Panc1 (cell line): ENCODE measurements at places on chromosomes 1 and 21.
A peak's percentile ranks its signal among the peaks of the same experiment; 100 is the strongest.

- no peak for DNase-seq
These were observed 304.9 kb upstream of the DUSP10 start for GRCh38 chr1:222046684-222047263.

DNA sequence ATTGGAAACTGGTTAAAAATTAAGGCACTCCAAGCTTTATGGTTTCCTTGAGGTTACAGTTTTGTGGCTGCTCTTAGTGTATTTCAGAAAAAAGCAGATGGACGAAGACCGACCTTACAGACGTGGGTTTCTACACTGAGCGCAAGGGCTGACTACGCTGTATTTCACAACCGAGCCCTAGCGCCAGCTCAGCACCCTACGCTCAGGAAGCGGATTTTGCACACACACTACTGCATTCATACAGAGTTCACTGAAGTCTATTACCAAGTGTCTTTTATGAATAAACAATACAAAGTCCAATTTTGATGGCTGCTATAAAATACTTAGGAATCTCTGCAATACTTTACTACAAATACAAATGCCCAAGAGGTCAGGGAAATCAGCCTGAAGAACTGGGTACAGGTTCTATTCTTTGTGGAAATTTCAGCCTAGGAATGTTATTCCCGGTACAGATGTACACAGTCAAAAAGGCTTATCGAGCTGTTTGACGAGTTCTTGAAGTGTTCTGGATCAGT lies 23.8 kb downstream of the PTTG1IP start:
- DNase-seq = no peak

DNA sequence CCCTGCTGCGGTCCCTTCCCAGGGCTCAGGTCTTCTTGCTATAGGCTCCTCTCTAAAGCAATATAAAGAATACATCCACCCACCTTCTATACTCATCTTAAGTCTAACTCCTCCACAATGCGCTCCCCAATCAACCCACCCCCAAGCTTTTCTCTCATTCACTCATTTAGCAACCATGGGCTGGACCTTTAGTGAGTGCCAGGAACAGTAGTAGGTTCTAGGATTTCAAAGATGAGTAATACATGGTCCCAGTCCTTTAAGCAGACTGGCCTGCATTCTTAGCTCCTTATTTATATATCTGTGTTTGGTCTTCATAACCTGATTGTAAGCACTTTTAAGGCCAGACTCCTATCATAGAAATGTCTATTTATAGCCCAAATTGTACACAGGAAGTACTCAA lies 5.9 kb downstream of the CAMK1G start:
- DNase-seq = no peak

- no peak for DNase-seq
These were observed 55.6 kb downstream of the CHIA start for GRCh38 chr1:111346089-111346885.

- DNase-seq = peak; percentile 76
These were observed 700 bp upstream of the KMO start for GRCh38 chr1:241531195-241532161.

DNA sequence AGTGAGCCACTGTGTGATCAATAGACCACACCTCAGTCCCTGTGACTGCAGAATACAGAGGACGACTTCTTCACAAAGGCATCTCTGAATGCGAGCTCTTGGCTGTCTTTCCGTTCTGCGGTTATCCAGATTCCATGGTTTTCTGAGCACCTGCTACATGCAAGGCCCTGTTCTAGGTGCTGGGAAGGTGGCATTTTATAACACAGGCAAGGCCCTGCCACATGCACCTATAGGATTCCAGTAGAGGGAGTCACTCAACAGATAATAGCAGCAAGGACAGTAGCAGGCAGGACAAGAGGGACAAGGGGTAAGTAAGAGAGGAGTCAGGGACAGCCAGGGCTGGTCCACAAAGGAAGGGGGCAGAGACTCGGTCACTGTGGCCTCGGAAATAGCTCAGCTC lies 9.0 kb downstream of the URB1 start:
- no peak for DNase-seq

DNA sequence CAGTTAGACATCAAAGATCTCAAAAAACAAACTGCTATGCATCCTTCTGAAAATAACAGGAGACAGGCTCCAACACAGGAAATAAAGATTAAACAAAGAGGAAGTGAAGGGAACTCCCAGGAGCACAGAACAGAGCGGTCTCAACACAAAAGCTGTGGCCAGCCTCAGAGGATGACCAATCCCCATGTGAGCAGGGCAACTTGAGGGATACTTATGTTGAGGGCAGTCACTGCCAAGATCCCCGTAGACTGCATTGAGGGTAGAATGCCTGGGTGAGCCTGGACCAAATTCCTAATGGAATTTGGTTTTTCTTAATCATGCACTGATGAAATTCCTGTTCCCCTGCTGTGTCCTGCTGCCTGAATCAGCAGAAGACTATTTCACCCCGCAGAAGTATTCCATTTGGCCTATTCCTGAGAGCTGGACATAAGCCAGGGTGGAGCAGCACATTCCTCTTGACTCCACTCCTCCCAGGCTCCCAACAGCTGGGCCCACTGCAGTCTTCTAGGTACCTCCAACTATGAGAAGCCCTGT lies 49.0 kb downstream of the JAK1 start:
- DNase-seq = peak; percentile 92

GRCh38 chr1:7048395-7048794 lies 263.1 kb downstream of the CAMTA1 start:
- no peak for DNase-seq

DNA sequence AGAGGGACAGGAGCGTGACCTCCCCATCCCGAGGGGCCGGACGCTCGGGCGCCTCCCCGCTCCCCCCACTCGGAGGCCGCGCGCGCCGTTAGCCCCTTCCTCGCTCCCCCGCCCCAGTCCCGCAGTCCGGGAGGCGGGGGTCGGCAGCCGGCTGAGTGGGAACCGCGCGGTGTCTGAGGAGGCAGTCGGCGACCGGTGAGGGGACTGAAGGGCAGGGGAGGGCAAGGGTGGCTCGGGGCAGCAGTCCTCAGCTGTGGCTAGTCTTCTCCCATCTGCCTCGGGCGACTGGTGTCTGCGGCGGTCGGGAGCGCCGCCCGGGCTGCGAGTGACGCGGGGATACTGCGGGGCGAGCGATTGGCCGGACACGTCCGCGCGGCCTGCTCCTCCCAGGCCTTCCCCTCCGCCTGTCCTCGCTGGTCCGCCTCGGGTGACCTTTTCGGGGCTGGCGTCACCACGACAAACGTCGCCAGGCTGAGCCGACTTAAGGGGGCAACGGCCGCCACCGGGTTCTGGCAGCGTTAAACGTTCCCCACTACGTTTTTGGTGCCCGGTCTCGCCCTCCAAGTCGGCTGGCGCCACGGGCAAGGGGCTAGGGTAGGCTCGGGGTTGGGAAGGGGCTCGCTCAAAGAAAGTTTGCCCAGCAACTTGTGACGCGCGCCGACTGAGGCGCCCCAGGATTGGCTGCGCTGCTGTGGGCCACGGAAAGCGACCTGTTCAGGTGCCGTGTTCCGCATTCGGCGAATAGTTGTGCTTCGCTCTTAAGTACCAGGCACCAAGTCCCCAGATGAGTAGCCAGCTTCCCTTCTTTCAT lies 538 bp downstream of the ZNF672 start:
- DNase-seq = no peak

- no peak for DNase-seq
These were observed 76.6 kb upstream of the VAV3 start for GRCh38 chr1:108041360-108042142.

DNA sequence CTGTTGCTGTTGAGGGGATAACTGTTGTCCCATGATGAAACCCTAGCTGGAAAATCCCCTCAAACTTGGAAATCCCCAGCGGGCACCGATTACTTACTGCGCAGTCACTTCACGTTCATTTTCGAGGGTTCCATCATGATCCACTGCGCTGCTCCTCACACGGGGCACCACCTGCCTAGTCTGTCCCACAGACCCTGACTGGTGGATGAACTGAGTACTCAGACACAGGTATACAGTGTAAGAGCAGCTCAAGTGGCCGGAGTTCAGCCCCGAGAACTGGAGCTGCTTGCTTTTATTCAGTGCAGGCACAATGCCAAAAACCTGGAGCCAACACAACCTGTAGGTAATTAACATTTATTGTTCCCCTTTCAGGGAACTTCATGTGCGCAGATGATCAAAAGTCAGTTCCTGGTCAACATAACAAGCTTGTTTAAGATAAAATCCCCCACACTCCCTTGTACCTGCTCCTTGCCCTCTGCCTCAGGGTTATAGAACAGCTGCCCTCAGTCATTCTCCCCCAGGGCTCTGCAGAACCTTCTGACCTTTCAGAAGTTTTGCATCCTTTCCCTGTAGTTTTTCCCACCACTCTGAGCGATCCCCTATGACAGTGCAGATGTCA lies 46.5 kb upstream of the PRELP start:
- DNase-seq = no peak

DNA sequence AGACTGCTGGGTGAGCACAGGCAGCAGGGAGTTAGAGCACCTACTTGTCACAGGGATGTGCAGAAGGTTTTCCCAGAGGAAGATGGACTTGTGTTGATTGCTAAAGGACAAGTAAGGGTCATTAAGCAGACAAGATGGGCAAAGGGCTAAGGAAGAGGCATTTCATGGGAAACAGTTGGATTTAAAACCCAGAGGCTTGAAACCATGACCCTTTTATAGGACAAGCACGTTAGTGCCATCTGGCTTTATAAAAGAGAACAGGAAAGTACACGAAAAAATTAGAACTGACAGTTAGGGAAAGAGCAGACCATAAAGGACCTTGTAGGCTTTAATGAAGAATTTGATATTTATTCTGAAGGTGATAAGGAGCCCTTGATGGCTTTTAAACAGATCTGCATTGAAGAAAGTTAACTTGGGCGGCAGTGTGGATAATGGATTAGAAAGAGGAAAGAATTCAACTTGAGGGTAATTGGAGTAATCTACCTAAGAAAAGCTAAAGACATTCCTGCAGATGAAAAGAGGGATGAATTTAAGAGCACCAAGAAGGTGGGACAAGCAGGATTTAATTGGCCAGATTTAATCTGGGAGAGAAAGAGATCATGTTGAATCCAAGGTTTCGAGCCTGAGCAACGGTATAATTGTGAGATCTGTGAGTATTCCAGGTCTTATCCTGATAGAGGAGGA lies 68.6 kb downstream of the ZC3H11B start:
- no peak for DNase-seq

- DNase-seq = no peak
These were observed 14.6 kb downstream of the ARHGEF10L start for GRCh38 chr1:17553975-17554700.

DNA sequence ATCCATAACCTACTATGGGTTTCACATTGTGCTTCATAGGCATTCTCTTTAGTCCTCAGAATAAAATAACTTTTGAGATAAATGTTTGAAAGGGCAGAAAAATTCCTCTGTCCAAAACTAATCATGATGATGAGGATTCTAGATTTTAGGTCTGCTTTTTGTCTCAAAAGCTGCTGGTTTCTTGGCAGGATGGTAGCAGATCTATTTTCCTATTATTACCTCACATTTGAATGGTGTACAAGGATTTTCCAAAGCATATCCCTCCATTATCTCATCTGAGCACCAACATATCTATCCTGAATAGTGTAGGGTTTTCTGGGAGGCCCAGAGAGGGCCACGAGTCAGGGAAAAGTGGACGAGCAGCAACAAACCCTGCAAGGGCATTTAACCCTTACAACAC lies 201.9 kb downstream of the PLPP3 start:
- no peak for DNase-seq

DNA sequence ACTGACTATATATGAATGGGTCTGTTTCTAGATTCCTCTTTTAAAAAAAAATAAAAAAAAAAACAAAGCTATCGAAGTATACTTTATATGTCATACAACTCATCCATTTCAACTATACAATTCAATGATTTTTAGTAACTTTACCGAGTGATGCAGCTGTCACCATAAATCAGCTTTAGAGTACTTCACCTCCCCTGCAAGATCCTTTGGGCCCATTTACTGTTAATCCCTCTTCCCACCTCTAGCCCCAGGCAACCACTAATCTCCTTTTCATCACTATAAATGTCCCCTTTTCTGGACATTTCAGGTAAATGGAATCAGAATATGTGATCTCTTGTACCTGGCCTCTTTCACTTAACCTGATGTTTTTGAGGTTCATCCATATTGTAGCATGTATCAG lies 133.9 kb downstream of the PEX14 start:
- DNase-seq = no peak

DNA sequence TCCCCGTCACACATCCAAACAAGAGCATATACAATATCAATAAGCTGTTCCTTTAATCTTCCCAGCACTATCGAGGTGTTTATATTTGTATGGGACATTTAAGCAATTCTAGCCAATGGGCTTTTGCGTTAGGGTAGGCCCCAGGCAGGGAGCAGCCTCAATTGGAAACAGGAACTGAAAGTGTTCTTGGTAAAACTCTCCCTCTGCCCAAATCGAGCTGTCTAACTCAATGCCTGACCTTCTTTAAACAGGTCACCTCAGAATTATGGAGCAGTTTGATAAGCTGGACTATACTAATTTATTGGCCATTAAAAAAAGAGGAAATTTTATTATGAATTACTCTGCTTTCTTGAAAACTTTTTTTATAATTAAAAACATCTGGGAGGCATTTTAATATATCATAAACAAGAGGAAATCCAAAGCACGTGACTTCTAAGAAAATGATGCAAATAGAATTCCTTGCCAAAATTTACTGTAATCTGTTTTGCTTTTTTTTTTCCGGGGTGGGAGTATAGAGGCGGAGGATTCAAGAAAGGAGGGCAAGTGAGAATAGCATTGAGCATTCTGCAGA lies 498.1 kb downstream of the LMO4 start:
- DNase-seq = no peak

- no peak for DNase-seq
These were observed 168.4 kb downstream of the ZZZ3 start for GRCh38 chr1:77513839-77514763.

DNA sequence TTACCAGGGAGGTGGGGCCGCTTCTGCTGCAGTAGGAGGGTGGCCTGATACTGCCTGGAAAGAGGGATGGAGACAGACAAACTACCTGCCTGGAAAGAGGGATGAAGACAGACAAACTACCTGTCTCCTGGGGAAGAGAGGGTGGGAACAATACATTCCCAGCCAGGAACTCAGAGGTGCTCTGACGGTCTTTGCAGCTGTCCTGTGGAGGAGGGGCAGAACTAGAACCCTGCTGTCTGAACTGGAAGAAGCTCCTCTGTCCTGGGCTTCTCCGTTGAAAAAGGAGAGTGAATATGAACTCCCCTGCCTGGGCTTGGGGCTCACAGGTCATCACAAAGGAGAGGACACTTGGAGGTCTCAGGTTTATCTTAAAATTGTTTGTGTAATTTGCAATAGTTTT lies 40.3 kb upstream of the ETV3 start:
- no peak for DNase-seq

DNA sequence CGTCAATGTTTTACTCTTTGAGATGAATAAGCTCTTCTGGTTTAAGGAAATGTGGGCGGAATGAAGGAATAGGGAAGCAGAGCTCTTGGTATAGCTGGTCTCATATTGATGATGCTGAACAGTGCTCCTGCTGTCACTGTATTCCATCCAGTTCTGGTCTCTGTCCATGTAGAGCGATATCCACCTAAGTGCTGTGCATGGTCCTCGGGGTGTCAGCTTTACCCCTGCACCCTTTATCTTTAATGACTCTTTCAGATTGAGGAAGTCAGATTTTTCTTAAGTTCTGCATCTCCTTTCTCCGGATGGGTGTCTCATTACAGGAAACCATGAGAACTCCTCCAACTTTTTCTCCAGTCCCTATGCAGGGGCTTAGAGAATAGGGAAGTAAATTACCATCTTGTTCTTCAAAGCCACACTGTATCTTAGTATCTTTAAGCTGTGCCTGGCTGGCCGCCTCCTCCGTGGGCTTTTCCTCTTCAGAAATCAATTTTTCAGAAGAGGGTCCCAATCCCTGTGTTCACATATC lies 52.9 kb downstream of the PDE4B start:
- DNase-seq = no peak
